ENCODE measurements at places on chromosomes 1 and 21. TPM values are rescaled to one million over a fixed set of nuclear protein-coding genes. Genes with fewer than 3 reads are reported as not detected.

TMEM269 gene
- not detected for total RNA-seq

TTC24 gene
- total RNA-seq: not detected

HOOK1 gene
- 38.1 TPM for total RNA-seq

ZNF593OS gene
- not detected for total RNA-seq

CAPN2 gene
- 51.5 TPM for total RNA-seq

HSPA6 gene
- total RNA-seq: 6.1 TPM

SRSF4 gene
- 45.7 TPM for total RNA-seq

NR1I3 gene
- not detected for total RNA-seq

LDLRAD1 gene
- total RNA-seq: not detected

DNAJC28 gene
- total RNA-seq: 3.3 TPM

FAM177B gene
- 2.0 TPM for total RNA-seq

Measured in suprapubic skin (tissue), 4 donors.